ENCODE measurements at places on chromosomes 2 and 18.

- DNase-seq, result no peak
Observed at GRCh38 chr2:237430861-237431260, 16.9 kb upstream of the COL6A3 start.

GRCh38 chr2:9753665-9754531 is 89.4 kb upstream of the TAF1B start:
- DNase-seq, result no peak

DNA sequence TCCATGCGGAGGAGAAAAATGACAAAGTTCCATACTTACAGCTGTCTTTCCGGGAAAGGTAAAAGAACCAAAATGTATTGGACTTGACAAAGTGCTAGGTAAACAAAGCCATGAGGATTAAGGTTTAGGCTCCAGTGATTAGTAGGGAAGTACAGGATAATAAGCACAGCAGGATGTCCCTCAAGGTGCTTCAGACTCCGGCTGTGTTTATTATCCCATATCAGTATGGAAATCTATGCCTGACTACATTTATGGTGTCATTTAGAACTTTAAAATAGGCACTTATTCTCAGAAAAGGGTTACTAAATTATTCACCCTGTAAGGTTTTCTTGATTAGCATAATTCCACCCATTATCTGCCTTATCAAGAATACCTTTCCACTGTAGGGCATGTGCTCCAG is 136.3 kb upstream of the CCDC68 start:
- DNase-seq, result no peak

GRCh38 chr2:133352719-133353118 is 215.5 kb downstream of the NCKAP5 start:
- DNase-seq, result no peak

DNA sequence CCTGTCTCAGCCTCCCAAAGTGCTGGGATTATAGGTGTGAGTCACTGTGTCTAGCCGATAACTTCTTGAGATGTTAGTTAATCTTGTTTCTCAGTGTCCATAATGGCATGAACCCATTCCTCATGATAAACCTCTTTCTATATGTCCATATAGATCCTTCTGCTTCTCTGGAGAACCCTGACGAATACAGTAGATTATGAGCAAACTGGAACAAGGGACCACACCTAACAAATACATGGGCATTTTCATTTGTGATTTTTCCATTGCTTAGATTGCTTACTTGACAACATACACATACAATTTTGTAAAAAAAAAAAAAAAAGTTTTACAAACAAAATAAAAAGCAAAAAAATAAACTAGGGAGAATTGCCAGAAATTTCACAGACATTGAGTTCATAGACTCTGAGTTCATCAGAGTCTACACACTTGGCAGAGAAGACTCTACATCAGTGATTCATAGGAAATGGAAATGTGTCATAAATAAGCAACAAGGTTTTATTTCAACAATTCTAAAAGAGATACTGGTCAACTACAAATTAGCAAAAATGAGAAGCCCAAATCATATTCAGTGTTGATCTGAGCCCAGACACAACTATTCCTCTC is 96.7 kb downstream of the GALR1 start:
- no peak for DNase-seq

- DNase-seq, result no peak
Observed at GRCh38 chr2:467892-468647, 180.2 kb upstream of the ALKAL2 start.

DNA sequence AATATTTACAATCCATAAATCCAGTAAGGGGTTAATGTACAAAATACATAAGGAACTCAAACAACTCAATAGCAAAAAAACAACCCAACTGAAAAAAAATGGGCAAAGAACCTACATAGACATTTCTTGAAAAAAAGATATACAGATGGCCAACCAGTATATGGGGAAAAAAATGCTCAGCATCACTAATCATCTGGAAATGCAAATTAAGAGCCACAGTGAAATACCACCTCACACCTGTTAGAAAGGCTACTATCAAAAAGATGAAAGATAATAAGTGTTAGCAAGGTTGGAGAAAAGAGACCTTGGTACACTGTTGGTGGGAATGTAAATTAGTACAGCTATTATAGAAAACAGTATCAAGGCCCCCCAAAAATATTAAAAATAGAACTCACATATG is 14.6 kb downstream of the AP1S3 start:
- DNase-seq, result no peak
